MCF 10A (cell line): ENCODE measurements at places on chromosomes 1 and 21.

DNA sequence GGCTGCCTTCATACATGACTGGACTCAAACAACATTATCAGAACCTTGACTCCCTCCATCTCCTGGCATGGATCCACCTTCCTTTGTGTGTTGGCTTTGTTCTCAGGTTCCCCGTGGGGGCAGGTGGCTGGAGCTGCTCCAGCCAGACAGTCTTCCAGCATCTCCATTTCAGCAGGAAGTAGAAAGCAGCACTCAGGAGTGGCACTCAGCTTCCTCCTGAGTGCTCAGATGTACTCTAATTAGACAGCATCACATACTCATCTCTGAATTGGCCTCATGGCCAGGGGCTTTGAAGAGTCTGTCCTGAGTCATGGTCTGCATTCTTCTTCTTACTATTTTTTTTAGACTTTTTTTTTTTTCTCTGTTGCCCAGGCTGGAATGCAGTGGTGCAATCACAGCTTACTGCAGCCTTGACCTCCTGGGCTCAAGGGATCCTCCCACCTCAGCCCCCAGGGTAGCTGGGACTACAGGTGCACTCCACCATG, 27.9 kb downstream of the OVAAL start:
- DNase-seq, result peak; percentile 93

- peak; percentile 41 for DNase-seq
Measured at GRCh38 chr1:31297277-31298247, 730 bp downstream of the ZCCHC17 start.

DNA sequence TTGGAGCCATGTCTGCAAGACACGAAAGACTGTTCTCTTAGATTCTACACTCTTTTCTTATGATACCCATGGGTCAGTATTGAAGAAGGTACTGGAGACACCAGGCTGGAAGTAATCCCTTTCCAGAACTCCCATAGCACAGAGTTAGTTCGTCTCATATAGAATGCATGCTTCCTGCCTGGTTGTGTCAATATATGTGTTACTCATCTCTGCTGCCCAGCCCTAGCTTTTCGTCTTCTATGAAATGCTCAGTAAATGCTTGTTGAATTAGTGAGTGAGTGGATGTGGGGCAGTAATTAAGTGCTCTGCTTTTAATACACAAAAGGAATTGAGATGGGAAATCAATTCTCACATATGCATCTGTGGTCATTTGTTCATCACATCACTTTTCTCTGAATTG, 32.1 kb downstream of the ADCY10 start:
- no peak for DNase-seq

DNA sequence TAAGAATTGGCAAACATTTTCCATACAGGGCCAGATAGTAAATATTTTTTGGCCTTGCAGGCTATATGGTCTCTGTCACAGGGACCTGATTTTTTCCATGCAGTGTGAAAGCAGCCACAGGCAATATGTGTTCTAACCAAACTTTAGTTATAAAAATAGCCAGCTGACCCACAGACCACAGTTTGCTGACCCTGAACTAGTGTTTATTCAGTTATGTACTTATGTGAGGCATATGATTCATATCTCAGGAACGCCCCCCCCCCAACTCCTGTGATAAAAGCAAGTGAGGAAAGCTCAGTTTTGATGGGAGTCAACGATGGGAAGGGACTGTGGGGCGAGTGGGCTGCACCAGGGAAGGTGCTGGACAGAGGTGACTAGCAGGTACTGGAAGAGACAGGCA, 80.1 kb downstream of the HMGB4 start:
- DNase-seq, result peak; percentile 2

GRCh38 chr1:233127157-233127556, 168.4 kb downstream of the PCNX2 start:
- DNase-seq, result peak; percentile 26

- peak; percentile 71 for DNase-seq
Measured at GRCh38 chr1:55726994-55727393, 511.8 kb upstream of the USP24 start.

DNA sequence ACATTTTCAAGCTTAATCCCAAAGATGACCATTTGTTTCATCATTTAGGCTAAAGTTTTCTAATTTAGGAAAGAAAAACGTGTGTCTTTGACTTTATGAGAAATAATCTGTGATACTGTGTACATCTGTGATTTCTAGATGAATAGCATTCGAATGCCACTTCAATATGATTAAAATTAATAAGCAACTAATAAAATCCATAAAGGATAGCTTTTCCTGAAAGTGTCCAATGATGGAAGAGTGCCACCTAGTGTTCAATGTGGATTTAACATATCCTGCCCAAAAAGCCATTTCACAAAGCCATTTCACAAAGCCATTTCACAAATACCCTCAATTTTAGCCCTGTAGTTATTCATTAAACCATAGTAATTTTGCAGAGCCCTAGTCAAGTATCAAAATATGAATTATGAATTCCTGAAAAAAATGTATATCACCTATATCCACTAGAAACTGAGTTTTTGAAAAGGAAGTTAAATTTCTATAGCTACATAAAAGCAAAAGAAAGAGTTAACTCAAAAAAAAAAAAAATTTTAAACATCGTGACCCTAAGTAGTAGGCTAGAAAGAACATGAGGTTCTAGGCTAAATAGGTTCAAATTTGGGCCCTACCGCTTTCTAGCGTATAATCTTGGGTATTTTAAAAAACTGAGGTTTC, 19.1 kb downstream of the NME7 start:
- DNase-seq, result peak; percentile 77

DNA sequence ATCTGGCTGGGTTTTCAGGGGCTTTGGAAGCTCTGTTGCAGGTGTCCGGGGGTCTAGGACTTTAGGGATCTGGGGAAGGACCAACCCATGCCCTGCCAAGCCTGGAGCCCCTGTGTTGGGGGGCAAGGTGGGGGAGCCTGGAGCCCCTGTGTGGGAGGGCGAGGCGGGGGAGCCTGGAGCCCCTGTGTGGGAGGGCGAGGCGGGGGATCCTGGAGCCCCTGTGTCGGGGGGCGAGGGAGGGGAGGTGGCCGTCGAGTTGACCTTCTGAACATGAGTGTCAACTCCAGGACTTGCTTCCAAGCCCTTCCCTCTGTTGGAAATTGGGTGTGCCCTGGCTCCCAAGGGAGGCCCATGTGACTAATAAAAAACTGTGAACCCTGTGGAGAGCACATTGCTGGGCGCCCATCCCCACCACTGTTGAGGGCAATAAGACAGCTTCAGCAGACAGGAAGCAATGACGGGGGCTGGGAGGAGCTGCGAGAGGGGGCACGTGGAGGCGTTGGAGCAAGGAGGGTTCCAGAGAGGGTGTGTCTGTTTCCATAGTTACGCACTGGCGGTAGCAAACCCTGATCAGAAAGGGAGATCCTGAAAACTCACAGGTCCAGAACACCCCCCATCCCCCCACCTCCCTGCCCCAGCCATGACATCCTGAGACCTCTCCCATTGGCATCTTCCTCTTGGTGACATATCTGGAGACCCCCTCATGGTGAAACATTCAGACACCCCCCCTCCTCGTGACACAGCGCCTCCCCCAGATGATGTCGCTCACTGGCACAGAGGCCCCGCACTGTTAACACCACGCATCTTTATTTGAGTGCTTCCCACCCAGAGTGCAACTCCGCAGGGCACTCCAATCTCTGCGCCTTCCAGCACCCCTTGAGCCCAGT, 8.4 kb downstream of the MYBPH start:
- DNase-seq, result no peak

DNA sequence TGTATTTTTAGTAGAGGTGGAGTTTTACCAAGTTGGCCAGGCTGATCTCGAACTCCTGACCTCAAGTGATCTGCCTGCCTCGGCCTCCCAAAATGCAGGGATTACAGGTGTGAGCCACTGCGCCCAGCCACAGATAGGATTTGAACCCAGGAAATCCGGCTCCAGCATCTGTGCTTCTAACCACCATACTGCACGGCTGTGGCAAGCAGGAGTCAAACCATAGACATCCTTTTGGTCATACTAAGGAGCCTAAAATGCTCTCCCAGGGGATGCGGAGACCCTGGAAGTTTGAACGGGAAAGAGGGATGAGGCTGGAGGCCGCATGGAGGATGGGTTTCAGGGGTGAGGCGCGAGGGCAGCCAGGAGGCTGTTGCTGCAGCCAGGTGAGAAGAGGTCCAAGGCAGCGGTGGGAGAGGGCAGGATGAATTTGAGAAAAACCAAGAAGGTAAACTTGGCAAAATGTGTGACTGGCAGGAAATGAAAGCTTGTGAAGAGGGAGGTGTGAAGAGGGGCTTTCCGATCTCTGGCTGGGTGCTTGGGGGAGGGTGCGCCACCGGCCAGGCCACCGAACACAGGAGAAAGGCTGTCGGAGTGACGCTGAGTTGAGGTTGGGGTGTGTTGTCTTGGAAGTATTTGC, 24.0 kb upstream of the CDK18 start:
- DNase-seq, result no peak

DNA sequence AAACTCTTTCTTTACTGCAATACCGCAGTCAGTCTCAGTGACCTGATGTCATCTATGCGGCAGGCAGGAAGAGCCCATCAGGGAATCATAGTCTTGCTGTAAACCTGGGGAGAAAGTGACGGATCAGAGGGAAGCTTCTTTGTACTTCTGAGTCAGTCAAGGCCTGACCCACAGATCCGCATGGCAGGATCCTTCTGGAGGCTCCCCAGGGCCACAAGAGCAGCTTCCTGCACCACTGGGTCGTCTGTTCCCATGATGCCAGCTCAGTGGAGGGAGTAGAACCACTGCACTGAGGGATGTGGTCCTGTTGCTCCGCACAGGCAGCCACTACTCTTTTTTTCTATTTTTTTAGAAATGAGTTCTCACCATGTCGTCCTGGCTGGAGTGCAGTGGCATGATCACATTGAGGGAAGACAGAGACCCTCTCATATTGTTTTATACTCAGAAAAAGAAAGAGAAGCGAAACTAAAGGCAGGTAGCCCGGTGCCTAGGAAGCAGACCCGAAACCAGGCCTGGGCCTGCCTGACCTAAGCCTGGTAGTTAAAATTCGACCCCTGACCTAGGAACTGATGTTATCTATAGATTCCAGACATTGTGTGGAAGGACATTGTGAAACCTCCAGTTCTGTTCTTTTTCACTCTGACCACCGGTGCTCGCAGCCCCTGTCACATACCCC, 6.3 kb upstream of the ERVH48-1 start:
- DNase-seq, result no peak

DNA sequence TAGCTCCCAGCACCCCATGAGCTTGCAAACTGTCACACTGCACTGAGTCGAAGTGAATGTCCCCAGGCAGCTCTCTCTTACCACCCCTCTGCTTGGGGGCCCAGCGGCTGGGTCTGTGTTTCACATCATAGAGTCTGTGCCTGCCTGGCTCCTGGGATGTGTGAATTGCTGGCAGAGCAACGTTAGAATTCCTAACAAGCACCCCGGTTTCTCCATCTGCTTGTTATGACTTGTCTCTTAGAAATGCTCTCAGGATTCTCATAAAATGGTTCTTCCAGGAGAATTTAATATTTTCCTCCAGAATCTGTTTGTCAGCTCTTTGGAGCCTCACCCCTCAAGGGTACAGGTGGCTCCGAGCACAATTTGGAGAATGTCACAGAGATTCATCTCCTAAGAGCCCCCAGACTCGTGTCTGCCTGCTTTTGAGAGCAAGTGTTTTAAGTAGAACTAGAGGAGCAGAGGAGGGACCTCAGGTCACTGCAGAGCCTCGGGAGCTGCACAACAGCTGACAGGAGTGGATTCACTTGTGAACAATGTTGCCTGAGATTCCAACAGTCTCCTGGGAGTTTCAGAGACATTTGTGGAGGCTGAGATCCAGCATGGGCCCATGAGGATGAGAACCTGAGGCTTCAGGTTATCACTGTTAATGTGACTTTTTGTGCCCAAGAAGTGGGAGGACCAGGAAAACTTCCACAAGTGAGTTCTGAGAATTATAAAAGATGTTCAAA, 131.5 kb downstream of the KCNJ6 start:
- DNase-seq, result no peak

DNA sequence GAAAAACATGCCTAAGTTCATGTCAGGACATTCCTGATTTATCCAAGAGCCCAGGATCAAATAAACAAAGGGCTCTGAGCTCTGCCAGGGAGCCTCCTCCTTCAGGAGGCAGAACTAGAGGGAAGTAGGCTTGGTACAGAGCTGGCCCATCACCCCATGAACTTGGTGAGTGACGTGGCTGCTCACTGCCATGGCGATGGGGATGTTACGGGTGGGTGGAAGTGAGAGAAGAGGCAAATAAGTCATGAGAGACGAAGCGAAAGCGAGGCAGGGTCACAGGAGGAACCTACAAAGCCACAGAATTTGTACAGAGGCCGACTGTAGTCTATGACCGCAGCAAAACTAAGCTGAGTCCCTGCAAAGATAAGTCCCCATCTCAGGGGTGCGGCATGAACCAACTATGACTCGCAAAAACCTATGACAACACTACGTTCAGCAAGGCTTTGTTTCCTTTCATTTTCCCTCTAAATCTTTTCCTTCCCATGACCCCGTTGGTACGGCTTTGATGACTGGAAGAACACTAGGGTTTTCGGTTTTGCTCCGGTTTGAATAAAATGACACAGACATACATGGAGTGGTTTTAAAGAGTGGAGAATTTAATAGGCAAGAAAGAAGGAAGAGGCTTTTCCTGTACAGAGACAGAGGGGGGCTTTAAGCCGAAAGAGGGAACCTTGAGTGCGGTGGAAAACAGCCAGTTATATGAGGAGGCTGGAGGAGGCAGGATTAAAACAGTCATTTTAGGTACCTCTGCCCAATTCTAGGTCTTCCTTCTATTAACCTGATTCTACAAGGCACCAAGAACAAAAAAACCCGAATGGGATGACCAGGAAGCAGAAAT, 74.1 kb downstream of the CD46 start:
- peak; percentile 45 for DNase-seq

DNA sequence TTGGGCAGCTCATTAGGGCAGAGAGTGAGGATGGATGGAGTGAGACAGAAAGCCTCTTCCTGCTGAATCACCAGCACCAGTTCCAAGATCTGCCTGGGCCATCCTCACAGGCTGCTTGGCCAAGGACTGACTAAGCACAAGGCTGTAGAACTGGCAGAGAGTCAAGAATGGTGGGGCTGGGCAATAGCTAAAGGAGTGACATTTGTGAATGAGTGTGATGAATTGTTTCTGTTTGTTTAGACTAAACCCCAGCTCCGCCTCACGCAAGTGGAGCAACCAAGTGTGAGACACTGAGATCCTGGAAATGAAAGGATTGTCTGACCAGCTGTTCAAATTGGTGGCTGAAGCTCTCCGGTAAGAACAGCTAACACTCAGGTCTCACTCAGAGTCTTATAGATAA, 38.6 kb downstream of the BRINP2 start:
- DNase-seq, result peak; percentile 100

DNA sequence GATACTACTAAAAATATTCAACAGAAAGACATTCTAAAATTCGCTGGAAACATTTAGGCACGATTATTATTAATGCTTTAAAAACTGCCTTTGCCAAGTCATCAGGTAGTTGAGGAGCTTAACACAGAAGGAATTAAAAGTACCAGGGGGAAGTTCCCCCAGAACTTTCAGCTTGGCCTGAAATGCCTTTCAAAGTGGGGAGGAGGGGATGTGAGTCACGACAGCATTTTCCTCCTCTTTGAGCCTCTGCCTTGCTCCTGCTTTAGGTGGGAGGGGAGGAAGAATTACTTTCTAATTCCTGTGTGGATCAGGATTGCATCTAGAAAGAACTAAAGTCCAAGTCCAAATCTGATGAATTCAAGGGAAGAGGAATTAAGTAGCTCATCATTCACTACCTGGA, 183.7 kb downstream of the CLIC6 start:
- no peak for DNase-seq
